ENCODE measurements at places on chromosomes 6 and 20.

GRCh38 chr20:16245879-16246278, 327.4 kb downstream of the KIF16B start:
- DNase-seq: no peak

DNA sequence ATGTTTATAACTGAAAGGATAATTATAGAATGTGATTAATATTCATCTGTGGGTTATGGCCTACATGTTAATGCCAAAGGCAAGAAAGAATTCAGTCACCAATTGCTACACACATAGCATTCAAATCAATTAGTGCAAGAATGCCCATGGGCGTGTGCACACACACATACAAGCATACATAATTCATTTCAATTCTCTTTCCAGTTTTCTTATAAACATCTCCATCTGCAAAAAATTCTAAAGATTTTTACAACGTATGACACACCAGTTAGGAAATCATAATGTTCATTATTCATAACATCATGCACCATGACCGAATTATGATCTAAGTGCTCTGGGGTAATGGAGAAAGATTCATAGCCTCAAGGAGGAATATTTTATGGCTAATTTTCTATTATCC, 111.0 kb upstream of the ADTRP start:
- DNase-seq: no peak

DNA sequence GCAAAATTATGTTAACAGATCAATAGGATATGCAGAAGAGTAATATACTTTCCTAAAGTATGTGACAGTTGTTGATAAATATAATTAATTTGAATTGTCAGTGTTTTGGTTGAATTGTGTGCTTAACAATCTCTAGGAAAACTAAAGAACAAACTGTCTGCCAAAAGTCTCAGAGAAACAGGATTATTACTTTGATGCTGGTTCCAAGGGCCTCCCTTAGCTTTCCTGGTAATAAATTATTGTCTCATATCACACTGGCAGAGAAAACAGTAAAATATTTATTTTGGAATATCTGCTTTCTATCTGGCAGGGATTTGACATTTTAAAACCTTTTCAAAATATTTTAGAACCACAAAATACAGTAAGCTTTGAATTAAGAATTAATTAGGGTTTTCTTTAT, 40.1 kb upstream of the CARMIL1 start:
- DNase-seq: no peak

DNA sequence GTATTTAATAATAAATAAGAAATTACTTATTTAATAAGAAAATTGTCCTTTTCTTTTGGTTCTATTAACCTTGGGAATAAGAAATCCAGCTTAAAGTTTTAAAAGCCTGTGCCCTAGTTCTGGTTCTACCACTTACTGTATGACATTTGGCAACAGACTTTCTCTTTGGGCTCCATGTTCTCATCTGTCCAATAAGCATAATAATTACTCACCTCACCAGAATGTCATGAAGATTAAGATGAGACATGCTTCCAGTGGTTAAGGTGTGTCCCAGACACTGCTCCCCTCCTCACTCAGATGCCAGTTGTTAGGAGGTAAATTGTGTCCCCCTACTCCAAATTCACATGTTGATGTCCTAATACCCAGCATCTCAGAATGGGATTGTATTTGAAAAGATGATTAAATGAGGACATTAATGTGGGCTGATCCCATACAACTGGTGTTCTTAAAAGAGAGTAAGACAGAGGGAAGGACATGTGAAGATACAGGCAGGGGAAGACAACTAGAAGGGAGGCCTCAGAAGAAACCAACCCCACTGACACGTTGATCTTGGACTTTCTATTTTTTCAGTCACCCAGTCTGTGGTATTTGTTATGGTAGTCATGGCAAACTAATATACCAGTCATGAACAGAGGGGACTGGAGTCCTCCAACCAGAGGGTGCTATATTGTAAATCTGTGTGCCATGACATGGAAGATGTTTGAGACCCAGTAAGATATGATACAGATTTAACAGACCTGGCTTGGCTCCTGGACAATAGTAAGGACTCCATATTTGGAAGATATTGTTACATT, 6.4 kb upstream of the MICAL1 start:
- DNase-seq: no peak

GRCh38 chr6:158684745-158685324, 35.0 kb downstream of the SYTL3 start:
- DNase-seq: no peak

DNA sequence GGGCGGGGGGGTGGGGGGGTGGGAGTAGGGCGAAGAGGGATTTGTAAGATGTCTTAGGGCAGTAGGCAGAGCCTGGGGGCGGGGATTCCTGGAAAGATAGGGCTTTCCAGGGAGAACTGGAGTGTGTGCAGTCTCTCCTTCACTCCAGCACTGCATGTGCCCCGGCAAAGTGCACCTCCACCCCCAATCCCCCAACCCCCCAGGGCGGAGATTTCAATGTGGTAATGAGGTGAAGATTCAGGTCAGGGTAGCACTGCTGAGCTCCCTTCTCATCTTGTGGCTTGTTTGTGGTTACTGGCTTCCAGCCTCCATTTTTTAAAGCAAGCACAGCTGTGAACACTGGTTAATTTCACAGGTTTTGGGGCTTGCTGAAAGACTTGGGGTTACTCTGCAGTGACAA, 5.9 kb downstream of the TMEM239 start:
- DNase-seq: no peak

DNA sequence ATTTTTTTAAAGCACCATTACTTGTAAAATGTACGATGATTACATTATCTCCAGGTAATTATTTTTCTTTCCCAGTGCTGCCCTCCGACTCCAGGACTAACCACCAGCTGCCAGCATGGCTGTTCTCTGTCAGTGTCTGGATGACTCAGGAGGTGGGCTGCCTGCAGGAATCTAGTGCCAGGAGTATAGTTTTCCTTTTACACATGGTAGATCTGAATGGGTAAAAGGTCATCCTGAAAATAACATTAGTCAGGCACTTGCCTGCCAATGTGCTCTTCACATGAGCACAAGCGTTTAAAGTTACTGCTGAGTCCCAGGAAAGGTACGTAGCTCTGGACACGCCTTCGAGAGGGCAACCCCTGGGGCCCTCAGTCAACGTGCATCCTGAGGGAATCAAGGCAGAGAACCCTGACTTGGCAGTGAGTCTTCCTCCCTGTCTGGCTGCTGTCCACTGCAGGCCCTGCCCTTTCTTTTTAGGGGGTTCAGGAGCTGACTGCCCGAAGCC, 2.4 kb downstream of the DYNLT1 start:
- DNase-seq: no peak

- DNase-seq: no peak
These were observed 23.1 kb downstream of the GNAS start for GRCh38 chr20:58875541-58876134.

DNA sequence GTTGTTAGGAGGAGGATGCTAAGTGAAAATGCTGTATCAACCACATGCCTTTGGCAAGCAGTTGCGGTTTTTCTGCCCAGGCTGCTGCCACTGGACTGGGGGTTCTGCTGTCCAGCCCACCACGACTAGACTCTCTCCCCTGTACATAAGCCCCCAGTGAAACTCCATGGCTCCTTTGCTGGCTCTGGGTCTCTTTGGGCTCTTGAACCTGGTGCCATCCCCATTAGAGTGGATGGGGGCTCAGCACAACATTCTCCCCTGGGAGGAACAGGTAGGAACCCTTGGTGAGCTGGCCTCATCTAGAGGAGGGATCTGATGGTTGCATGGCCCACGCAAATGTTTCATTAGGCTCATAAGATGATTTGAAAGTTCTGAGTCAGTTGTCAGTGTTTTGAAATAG, 204.8 kb upstream of the KCNG1 start:
- DNase-seq: no peak

GRCh38 chr6:1124885-1125284, 187.0 kb upstream of the FOXQ1 start:
- DNase-seq: no peak

DNA sequence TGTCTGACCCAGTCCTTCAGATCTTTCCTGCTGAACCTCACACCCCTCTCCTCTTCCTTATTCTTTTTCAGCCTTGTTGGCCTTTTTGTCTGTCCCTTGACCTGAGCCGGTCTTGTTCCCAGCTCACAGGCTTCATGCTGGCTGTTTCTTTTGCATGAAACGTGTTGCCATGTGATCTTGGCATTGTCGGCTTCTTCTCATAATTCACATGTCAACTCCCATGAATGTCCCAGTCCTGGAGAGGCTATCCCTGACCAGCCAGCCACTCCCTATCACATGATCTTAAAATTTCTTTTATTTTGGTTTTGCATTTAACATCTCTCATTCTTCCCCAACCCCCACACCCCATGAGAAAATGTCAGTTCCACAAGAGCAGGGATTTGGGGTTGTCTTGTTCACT, 131.2 kb upstream of the TSHZ2 start:
- DNase-seq: no peak

GRCh38 chr6:134002821-134003220, 49.6 kb downstream of the SLC2A12 start:
- DNase-seq: no peak

DNA sequence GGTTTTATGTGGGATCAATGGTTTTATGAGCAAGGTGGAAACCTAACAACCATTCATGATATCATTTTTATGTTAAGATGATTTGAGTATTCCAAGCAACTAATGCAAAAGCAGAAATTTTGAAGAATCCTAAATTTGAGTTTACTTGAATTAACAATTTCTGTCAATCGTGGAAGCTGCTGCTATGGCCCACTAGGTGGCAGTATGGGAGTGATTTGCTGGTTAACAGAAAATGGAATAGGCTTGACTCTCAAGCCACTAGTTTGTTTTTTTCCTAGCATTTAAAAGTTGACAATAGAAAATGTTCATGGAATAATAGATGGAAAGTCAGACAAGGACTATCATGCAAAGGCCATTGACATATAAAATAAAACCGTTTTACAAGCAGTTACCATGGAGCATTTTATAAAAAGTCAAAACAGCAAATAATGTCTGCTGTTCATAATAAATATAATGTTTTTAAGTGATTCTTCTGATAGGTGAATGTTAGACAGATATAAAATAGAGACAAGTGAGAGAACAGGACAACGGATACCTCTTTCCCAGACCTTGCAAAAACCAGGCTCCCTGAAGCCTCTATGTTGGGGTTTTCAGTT, 43.0 kb upstream of the TMEM200A start:
- DNase-seq: peak; percentile 74

GRCh38 chr20:7806831-7807230, 133.4 kb downstream of the HAO1 start:
- DNase-seq: no peak

DNA sequence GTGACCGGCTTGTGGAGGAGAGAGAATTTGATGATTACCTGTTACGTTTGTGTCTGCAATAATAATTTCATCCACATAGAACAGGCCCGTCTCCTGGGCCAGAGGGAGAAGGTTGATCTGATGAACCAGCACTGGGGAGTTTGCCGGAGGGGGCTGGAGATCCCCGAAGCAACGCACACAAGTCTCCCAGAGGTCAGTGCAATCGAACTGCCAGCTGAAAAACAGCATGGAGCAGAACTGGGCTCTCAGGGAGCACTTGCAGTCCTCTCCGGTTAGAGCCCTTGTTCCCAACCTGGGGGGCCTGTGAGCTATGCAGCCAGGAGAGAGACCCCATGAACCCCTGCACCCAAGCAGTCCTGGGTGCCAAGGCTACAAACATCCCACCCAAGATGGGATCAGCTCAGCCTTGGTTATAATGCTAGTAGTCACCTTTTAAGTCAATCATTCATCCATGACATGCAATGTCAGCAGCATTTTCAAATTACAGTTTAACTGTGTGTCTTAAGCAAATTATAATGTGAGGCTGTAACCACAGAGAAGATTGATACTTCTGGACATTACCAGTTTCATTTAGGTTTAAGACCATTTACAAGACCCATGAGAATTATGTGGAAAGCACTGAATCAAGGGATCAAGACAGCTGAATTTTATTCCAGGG, 34.2 kb downstream of the PKHD1 start:
- no peak for DNase-seq

DNA sequence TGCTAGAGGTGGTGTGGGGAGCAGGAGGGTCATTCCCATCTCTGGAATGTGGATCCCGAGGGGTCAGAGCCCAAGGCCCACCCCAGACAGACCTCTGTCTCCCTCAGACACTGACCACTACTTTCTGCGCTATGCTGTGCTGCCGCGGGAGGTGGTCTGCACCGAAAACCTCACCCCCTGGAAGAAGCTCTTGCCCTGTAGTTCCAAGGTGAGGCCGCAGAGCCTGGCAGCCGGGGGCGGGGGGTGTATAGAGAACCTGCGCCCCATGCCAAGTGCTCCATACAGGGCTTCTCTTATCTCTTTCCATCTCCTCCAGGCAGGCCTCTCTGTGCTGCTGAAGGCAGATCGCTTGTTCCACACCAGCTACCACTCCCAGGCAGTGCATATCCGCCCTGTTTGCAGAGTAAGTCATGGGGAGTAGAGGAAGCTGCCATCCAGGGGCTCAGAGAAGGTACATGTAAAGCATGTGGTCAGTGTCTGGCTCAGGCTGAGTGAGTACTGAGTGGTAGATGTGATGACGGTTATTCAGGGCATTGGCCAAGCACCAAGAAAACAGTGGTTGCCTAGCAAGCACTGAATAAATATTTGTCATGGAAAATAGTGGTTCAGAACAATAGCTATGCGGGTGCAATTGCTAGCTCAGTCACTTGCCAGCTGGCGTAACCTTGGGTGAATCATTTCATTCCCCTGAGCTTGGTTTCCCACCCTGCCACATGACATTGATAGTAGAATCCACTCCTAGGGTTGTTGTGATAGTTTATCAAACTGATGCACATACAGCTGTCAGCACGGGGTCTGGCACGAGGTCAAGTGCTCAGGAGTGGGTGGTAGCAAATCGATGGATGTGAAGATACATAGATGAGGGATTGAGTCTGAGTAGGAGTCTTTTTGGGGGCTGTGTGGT, 3.5 kb downstream of the PIGT start:
- DNase-seq: no peak

- DNase-seq: no peak
These were observed 21.0 kb upstream of the SLPI start for GRCh38 chr20:45275338-45275737.

DNA sequence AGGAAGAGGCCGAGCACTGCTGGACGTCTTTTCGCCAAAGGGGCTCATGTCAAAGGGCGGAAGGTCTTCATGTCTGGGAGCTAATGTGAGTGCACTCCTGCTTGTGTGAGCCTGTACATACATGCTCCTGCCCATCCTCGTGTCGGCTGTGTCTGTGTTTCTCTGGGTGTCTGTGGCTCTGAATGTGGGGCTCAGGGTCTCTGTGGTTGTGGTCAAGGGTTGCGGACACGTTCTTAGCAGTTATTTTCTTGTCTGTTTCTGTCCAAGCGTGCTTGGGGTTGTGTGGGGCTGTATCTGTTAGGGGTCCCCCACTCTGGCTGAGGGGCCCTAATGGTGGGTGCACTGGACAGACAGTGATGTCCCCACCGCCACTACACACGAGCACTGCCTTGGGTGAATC, 2.9 kb downstream of the AVP start:
- DNase-seq: no peak
